ENCODE measurements at places on chromosomes 4 and X. TPM values are rescaled to one million over a fixed set of nuclear protein-coding genes. Genes with fewer than 3 reads are reported as not detected.

GRCh38 chr4:23855912-23856605, 33.8 kb downstream of the PPARGC1A start:
- DNase-seq = peak; percentile 44

DNA sequence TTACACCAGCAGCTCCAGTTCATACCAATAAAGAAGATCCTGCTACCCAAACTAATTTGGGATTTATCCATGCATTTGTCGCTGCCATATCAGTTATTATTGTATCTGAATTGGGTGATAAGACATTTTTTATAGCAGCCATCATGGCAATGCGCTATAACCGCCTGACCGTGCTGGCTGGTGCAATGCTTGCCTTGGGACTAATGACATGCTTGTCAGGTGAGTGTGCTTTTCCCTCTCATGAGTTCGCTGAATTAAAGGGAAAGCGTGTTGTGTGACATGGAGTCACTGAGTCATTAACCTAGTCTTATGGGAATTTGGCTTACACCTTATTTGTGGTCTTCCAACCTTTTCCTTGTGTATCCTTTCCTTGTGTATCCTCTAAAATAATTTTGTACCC, 15.9 kb downstream of the TMEM165 start:
- no peak for DNase-seq

- no peak for DNase-seq
These were observed 148.5 kb downstream of the NAA11 start for GRCh38 chr4:79177388-79177787.

GRCh38 chrX:146154191-146154590, 336.6 kb downstream of the SLITRK2 start:
- DNase-seq = no peak

The SRPX2 gene
- total RNA-seq = 0.22 TPM

DNA sequence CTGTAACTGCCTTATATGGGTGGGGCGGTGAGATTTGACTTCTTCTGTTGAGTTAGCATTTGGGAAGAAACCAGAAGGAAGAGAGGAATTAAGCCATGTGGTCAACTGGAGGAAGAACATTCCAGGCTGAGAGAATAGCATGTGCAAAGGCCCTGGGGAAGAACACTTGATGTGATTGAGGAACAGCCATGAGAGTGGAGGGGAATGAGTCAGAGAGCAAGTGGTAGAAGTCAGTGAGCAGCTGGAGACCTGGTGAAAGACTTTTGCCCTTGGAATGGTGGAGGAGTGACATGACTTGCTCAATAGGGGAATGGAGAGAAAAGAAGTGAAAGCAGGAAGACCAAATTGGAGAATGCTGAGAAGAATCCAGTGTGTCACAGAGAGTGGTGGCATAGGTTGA, 327.8 kb upstream of the HAND2 start:
- no peak for DNase-seq

The NR0B1 gene
- total RNA-seq = not detected

- DNase-seq = no peak
These were observed 90.6 kb downstream of the FHDC1 start for GRCh38 chr4:153026591-153027346.

DNA sequence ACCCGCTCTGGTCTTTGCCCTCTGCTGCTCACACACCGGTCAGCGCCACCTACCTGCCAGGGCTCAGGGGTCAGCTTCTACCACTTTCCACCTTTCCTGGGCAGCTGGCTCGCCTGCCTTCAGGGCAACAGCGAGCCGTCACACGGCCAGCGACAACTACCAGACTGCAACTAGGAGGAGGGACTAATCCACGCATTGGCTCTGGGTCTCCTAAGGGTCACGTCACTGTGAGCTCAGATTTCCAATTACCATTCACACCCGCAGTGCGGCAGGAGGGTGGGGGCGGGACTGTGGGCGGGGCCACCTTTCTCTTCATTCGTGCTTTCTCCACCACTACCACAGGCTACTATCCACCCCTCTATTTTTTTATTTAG, at the start of gene BEX5:
BEX5 (minus strand) TSS at position 172 of the 374 bp plus-strand sequence. CDS start 1,712 bp downstream, outside the sequence.
- no peak for DNase-seq

DNA sequence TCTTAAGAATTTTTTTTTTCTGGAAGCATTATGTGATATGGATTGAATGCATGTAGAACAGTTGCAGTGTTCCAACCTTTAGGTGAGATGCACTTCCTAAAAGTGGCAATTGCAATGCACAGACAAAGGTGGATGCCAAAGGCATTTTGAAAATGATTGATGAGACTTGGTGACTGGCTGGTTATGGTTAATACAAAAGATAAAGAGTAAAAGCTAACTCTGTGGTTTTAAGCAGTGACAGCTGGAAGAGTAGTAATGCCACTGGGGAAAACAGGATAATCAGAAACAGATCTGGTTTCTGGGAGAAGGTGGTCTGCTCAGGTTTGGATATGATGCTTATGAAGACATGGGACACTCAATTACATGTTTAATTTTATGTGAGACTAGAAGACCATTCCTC, 345.6 kb downstream of the RPA4 start:
- DNase-seq = no peak

DNA sequence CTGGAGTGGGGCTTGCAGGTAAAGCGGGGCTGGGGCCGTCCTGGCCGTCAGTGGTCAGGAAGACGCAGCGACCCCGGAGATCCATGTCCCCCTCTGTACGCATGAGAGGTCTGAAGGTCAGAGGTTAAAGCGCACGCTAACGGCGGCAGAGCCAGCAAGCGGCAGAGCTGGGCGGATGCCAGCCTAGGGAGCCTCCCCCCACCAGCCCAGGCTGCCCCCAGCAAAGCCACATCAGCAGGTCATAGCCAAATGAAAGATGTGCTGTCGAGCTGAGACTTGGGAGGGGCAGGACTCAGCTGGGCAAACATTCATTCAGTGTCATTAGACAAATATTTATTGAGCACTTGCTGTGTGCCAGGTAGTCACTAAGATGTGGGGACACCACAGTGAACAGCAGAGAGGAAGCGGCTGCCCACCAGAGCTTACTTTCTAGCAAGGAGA, 593 bp upstream of the JAKMIP1 start:
- DNase-seq = no peak

GRCh38 chr4:39527296-39528060, at the start of gene UGDH:
Gene UGDH, minus strand, starts transcription at chr4:39527439. Its CDS starts 5,927 bp downstream, at chr4:39521512.
- peak; percentile 90 for DNase-seq

DNA sequence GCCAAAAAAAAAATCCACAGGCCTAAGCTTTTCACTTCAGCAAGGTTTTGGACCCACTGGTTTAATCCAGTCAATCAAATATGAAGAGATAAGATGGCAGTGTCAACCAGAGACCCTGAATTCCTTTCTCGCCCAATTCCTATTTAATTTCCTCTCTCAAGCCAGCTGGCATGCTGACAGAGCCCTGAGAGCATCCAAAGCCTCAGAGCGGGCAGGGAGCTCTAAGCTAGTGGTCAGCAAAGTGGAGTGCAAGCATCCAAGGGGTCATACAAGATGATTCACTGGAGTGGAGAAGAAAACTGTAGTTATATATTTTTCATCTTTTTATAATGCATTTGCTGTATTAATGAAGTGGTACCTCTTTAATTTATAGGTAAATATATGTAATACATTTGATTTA, 37.8 kb upstream of the PRPS2 start:
- no peak for DNase-seq

GRCh38 chr4:167003326-167003725, 231.0 kb downstream of the SPOCK3 start:
- no peak for DNase-seq

GRCh38 chr4:122293374-122294365, 85.1 kb upstream of the ADAD1 start:
- DNase-seq = no peak

DNA sequence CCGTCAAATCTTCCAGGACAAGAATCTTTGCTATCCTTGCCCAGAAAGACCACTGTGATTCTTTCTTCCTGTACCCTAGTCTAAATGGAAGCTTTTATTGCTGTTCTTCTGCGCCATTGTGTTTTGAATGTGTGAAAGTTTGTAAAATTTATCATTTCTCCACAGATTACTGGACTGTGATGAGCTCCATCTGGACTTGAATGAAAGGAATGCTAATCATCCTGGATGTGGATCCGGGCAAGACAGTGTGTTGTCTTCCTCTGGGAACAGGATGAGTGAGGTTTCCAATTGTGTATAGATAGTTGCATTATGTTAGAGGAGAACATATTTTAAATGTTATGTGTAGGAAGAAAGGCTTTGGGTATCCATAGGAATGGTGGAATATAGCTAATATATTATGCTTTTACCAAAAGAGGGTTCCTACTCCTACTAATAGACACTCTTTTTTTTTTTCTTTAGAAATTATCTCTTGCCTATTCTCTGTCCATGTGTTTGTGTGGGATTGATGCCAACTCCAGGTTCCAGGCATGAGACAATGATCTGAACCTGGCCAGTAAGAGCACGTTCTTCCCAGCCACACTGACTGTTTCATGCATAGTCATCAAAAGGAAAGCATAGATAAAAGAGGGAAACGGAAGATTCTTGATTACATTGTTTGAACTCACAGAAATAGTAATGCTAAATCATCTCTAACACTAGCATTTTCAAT, 803.6 kb upstream of the ADGRL3 start:
- DNase-seq = no peak

The RASL11B gene
- total RNA-seq = not detected

DNA sequence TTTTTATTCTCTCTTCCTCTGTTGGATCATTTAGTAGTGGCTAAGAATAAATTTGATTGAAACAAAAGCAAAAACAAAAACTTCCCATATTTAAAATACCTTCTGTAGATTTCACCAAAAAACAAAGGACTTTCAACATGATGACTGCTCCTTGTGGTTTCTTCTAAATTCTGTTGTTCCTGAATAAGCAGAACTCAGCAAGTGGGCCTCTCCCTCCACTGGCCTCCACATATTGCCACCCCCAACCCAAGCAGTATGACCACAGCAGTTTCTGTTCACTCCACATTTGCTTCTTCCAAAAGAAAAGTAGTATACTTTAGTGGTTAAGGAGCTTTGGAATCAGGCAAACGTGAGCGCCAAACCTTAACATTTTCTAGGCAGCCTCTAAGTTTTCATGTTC, 114.7 kb downstream of the COX18 start:
- DNase-seq = no peak

GRCh38 chr4:33658971-33659370, 2585.3 kb downstream of the ARAP2 start:
- no peak for DNase-seq

- DNase-seq = no peak
These were observed 36.2 kb downstream of the ZFP42 start for GRCh38 chr4:188031751-188032150.

GRCh38 chr4:101018836-101019235, 328.5 kb downstream of the PPP3CA start:
- no peak for DNase-seq

GRCh38 chr4:188688956-188689355, 549.7 kb downstream of the TRIML1 start:
- DNase-seq = no peak

The MAGEE1 gene
- total RNA-seq = 4.2 TPM

- DNase-seq = no peak
These were observed 26.4 kb upstream of the SEC24B start for GRCh38 chr4:109407027-109407737.

GRCh38 chrX:3589474-3589873, 124.0 kb downstream of the PRKX start:
- no peak for DNase-seq

GRCh38 chr4:140944199-140944515, 188.0 kb upstream of the TBC1D9 start:
- DNase-seq = peak; percentile 46

The CC2D2A gene
- total RNA-seq = 16.1 TPM

DNA sequence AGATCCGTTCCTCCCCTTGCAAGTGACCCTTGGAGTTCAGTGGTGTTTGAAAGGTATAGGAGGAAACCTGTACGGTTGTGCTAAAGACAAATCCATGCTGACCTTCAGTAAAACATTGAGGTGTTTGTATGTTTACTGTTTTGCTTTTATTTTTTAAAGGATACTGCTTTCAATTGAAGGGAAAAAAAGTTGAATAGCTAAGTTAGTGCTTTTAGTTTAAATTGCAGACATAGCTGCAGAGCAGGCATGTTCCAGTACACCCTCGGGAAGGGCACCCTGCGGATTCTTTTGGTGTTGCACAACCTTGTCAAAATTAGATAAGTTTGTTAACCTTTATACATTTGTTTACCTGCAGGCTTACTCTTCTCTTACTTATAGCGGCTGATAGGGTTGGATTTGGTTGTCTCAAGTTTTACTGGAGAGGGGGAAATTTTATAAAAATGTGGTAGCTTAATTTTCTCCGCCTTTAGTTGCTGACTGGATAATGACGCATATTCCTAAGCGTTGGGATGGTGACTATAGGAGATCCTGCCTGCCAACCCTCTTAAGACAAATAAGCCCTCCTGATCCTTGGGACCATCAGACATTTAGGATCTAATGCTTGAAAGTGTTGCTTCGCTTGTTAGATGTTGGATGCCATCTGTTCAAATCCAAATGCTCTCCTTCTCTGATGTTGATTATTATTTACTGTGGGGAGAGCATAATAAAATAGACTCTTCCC, 2.0 kb downstream of the RAPGEF2 start:
- peak; percentile 25 for DNase-seq

DNA sequence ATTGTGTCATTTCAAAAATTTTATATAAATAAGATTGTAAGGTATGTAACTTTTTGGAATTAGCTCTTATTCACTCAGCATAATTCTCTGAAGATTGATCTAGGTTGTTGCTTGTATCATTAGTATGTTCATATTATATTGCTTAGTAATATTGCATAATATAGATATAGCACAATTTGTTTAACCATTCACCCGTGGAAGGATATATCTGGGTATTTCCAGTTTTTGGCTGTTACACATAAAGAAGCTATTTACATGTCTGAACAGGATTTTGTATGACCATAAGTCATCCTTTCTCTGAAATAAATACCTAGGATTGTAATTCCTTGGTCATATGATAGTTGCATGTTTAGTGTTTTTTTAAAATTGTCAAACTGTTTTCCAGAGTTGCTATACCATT, 82.5 kb downstream of the CPEB2 start:
- no peak for DNase-seq

The ADH7 gene
- total RNA-seq = not detected

The RTL9 gene
- total RNA-seq = 0.03 TPM

The BEX3 gene
- 187 TPM for total RNA-seq

The USP17L30 gene
- not detected for total RNA-seq

The MAOB gene
- total RNA-seq = not detected

The DMRTC1 gene
- total RNA-seq = not detected

DNA sequence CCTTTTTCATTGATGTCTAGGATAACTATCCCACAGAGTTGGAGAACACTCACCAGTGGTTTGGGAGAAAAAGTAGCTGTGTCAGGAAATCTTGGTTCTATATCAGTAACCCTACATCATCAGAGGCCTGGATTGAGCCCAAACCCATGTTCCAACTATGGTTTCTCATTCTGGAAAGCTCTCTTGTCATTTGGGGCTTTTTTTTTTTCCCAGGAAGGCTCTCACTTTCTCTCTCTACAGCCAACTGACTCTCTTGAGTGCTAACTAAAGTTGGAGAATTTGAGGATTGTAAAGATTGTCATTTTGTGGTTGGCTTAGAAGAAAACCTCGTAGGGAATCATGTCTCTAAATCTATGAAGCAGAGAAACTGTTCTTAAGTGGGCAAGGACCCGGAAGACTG, 228.2 kb upstream of the DIPK2B start:
- DNase-seq = no peak

The LUZP4 gene
- not detected for total RNA-seq
